Natural killer cell (primary cell): ENCODE measurements at places on chromosomes 4 and X.
A peak's percentile ranks its signal among the peaks of the same experiment; 100 is the strongest.

DNA sequence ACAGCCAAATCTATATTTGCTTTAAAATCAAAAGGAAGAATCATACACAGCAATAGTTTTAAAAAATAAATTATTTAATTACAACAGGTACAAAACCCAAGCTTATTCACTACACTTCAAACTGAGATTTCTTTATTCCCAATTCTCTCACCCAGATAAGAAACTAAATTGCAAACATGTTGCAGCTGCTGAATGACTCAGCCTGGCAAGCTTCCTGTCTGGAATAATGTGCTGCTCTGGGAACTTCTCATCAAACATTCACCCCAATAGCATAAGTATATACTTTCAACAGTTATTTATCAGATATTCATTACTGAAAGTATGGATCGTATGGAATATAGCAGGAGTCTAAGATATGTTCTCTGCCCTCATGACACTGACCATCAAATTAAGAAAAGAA is 43.0 kb upstream of the GABRA2 start:
- DNase-seq: no peak

DNA sequence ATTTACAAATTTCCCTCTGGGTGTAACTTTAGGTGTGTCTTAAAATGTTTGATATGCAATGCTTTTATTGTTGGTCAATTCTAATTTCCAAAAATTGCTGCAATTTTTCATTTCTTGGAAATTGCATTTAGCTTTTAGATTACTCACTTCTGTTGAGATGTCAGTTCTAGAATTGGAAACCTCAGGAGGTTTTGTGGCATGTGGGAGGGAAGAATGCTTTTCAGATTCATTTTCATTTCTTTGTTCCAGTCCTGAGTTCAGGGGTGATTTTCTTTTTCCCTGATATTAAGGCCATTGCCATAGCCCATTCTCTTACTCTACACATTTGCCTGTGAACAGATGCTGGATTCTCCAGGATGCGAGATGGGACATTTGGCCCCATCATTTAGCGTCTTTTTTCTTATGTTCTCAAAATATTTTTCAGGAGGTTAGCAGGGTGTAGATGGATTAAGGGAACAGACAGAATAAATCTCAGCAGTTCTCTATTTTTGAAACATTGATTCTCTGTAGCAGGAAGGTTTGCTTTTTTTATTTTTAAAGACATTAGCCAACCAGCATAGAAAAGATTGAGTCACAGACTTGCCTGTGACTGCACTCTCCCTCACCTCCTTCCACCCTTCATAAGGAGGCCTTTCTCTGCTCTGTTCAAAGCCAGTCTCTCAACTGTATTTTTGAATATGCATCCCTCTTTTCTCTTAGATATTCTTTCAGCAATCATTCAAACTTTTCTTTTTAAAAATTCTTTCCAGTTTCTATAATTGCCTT is 238.4 kb upstream of the ANXA3 start:
- DNase-seq: no peak

DNA sequence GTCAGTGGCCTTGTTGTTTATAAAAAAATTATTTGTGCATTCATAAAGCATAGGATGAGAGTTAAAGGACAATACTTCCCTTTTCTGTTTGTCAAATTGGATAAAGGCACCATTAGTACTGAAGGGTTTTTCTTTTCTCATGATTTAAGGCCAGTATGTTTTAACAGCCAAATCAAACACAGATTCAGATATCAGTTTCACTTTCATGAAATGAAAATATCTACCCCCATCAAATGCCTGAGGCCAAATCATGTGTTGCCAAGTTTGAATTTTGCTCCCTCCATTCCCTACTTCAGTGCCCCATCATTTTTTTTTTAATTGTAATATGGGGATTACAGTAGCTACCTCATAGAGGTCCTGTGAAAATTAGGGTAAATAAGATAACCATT is 745.9 kb downstream of the RPA4 start:
- DNase-seq: no peak

DNA sequence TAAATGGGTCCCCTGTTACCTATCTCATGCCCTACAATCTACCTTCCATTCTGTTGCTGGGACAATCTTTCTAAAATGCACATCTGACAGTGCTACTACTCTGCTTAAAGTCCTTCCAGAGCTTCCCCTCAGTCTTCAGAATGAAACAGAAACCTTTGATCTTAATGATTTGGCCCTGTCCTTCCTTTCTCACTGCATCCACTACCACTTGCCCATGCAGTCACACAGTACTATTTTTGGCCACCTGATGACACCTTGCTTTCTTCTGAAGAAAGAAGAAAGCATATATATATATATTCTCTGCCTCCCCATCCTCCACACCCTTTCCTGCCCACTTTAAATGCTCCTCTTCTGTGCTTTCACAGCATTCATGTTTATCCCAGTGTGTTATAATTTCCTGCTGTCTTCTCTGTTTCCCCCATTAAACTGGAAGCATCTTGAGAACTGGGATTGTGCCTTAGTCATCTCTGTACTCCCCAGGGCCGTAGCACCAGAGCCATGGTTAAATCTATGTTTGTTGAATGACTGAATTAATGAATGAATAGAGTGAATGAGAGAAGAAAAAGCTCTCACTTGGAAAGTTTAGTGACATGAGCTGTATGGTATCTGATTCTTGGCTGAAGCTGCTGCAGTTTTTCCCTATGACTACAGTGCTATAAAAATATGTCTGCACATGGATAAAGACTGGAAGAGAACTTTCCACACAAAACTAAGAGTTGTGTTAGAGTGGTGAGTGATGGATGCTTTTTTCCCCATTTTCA is 56.2 kb downstream of the RTL9 start:
- DNase-seq: no peak

GRCh38 chrX:45261471-45261870 is 60.8 kb upstream of the DIPK2B start:
- DNase-seq: no peak

DNA sequence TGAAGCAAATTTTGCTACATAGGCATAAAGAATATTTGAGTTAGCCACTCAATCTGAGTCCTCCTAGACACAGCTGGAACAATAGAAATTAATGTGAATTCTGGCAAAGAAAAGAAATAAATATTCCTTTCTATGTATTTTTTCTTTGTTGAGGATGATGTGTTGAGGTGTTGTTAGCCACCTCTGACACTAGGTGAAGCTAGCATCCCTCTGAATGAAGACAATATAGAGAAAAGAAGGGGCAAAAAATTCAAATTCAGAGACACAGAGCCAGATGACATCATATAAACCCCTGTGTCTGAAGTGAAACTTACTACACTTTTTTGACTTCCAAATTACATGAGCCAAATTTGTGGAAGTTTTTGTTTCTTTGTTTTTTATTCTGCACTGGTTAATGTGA is 34.6 kb upstream of the TMPRSS11D start:
- no peak for DNase-seq

GRCh38 chr4:10275696-10276095 is 159.1 kb upstream of the WDR1 start:
- no peak for DNase-seq

DNA sequence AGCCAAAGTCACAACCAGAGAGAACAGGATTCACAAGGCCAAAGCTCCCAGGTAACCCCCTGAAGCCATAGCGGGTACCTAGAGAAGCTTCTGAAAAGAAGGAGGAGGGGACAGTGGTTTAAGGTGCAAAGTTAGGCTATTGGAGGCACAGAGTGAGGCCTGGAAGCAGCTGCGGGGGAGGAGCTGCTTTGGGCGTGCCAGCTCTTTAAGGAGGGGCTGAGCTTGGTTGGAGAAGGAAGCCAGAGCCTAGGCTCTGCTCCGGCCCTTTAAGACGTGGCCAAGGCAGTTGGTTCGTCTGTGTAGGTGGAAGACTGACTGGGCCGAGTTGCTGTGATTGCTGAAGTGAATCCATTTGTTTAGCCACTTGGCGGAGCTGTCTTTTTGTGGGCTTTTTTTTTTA is 1.5 kb downstream of the KLF8 start:
- DNase-seq: no peak

DNA sequence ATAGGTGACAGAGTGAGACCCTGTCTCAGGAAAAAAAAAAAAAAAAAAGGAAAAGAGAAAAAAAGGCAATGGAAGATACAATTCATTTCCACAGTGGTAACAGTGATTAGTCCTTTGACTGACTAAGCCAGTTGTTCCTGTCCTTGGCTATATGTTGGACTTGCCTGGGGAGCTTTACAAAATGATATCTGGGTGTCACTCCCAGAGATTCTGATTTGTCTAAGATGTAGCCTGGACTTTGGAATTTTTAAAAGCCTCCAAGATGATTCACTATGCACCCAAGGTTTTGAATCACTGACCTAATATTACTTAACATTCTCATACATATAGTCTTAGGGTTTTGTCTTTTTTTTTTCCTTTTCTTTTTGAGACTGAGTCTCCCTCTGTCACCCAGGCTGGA is 16.9 kb downstream of the HELQ start:
- no peak for DNase-seq

- no peak for DNase-seq
These were observed 46.4 kb upstream of the FGG start for GRCh38 chr4:154658680-154659405.

DNA sequence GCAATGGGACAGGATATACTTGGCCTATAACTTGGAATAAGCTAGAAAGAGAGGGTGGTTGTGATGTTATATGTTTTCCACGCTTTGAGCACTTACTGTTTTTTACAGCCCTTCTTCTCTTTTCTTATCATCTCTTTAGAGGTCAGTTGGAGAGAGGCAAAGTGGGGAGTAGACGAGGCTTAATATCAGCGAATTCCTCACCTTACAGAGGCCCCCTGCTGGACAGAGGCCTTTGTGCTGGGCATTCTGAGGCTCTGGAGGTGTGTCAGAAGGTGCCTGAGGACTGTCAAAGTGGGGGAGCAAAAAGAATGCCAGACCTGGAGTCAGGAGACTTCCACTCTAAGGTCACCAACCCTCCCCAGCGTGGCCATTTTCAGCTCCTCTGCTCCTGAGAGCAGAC is 42.5 kb downstream of the MAMLD1 start:
- no peak for DNase-seq

DNA sequence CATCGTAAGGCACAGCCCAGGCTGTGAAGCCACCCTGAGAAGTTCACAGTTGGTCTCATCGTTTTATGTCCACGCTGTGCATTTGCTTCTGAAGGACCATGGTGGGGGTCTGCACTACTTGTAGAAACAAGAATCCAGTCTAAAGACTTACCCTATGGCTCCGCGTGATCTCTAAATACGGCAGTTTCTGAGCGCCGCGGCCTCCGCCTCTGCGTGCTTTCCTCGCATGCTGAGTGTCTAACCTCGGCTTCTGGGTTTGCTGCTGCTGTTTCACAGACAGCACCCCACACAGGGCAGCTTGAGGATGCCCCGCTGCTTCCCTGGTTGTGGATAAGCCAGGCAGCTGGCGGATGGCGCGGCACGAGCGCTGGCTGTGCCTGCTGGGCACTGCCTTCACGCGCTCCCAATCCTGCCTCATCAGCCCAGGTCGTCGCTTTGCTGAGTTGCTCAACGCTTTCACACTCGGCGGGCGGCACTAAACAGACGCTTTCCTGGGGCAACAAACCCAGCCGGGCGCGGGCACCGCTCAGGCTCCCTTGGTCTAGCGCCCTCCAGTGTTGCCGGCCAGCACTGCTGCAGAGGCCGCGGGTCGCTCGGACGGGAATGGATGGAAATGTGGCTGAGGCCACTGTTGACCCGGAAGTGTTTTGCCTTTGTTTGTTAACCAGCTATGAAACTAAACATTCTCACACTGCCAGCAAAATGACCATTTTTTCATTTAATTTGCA is 39.2 kb downstream of the FGFRL1 start:
- no peak for DNase-seq

DNA sequence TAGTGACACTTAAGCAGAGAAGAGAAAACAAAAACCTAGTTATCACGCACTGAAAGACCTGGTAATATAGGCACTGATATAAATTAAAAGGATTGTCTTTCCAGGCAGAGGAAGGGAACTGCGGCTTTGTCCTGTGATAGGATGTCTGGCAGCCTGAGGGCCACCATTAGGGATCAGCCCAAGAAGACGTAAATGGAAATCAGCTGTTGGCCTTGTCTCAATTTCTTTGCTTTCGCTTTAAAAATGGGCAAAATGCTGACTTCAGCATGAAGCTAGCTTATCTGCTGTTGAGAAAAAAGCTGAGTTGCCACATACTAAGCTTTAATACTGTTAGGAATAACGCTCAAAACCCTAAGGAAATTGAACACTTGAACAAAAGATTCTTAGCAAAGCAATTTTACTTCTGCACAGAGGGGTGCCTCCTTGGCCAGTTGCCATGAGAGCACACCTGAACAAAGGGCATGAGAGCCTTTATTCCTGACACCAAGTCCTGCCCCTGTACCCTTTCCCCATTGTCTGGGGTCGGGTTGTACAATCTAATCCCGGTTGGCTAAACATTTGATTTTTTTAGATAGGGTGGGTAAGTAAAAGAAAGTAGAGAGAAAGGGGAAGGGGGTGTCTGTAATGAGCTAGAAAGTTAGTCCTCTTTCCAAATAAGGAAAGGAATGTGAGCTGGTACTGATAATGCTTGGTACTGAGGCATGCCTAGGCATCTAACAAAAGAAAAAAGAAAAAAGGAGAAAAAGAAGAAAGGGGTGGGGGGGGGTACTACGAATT is 85.1 kb upstream of the UCP1 start:
- no peak for DNase-seq

- DNase-seq: no peak
These were observed 8.8 kb upstream of the DGAT2L6 start for GRCh38 chrX:70168238-70169188.

DNA sequence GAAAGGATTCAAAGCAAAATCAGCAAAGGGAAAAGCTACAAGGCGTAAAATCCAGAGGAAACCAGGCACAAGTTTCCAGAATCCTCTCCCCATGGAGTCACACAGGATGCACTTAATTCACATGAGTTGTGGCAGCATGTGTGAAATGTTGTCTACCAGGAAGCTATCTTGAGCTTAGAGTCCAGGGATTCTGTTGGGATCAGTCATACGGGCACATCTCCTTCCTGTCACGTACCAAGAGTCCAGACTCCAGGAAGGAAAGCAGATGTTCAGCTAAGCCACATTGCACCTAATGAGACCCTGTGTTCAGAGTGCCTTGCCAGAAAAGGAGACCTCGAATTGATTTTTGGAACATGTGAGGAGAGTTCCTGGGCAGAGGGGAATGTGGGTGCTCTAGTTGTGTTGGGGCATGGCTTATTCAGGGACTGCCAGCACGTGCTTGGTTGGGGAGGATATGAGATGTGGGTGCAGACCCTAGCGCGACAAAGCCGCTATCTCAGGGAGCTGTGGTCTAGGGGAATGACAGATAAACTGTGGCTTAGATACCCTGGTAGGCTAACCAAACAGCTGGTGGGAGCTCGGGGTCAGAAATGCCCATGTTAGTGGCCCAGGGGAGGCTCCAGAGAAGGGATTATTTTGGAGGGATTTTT is 70.0 kb downstream of the EVC start:
- DNase-seq: no peak

DNA sequence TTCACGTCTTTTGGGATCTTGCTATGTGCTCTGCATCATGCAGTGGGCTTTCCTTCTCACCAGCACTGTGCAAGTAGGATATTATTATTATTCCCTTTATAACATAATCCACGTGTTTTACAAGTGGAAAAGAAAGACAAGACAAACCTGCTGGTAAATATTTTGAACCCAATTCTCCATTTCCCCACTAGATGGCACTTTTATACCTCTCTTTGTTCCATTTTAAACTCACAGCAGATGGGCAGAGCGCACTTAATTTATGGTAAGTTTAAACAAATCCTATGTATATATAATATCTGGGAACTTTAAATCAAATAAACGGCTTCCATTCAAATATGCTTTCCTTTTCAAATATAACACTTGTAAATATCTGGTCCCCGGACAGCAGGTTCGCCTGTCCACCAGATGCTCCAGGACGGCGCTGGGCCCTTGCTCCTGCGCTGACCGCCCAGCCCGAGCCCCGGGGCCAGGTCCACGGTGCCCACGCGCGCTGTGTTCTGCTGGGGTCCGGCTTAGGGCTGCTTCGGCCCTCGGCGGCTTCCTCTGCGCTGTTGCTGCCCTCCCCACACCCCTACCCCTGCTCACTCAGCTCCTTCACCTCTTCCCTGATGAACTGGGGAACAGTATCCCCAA is 31.1 kb downstream of the F11 start:
- DNase-seq: peak; percentile 31
